ENCODE measurements at places on chromosomes 3 and 15.
A peak's percentile ranks its signal among the peaks of the same experiment; 100 is the strongest.

GRCh38 chr3:141410408-141410807 lies 42.1 kb downstream of the ZBTB38 start:
- DNase-seq: no peak

- DNase-seq: no peak
These were observed 42.2 kb downstream of the MRAS start for GRCh38 chr3:138390582-138390932.

DNA sequence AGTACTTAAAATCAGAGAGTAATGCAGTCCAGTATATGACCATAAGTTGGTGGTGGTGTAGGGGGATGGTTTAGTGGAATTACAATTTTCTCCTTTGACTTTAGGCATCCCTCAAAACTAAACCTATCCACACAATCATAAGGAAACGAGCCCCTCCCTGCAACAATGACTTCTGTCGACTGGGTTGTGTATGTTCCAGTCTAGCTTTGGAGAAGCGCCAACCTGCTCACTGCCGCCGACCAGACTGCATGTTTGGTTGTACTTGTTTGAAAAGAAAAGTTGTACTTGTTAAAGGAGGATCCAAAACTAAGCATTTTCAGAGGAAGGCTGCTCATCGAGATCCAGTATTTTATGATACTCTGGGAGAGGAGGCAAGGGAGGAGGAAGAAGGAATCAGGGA lies 52.8 kb downstream of the MGA start:
- DNase-seq: no peak

- DNase-seq: no peak
These were observed 182.0 kb upstream of the WNT5A start for GRCh38 chr3:55669133-55669532.

GRCh38 chr15:35439291-35439690 lies 106.7 kb downstream of the DPH6 start:
- DNase-seq: no peak

- DNase-seq: no peak
These were observed 230.6 kb upstream of the CTNNB1 start for GRCh38 chr3:40968666-40969065.

- DNase-seq: no peak
These were observed 18.8 kb downstream of the SHF start for GRCh38 chr15:45168751-45169551.

DNA sequence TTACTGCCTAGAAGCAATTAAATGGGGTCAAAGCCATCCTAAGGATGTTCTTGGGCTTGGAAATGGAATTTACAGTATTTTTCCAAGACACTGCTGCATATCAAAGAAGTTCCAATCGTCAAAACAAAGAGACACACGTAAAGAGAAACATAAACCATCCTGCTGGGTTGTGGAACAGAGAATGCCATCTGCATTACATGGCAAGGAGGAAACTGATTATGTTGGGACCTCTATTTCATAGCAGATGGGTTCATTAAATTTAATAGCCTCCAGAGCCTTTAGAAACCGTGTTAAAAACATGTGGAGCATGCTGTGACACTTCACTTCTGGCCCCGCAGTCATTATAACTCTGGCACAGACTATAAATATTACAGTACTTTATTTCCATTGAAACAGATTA lies 154.6 kb downstream of the LRTM1 start:
- no peak for DNase-seq

GRCh38 chr15:90489944-90490343 lies 39.8 kb upstream of the CRTC3 start:
- DNase-seq: no peak

GRCh38 chr3:54067055-54067698 lies 55.2 kb upstream of the CACNA2D3 start:
- DNase-seq: no peak

DNA sequence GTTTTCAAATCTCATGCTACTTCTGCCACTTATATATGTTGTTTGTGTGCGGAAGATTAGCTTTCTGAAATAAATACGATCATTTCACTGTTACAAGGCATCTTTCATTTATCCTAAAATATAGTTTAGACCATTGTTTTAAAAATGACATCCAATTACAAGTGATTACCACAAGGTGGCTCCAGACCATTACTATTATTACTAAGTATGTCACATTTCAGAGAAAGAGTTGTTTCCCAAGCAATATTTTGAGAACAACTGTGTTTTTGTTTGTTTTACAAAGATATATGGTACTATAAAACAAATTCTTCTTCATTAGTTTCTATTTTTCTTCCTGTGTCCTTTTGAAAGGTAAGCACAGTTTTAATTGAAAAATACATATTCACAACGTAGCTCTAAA lies 136.0 kb upstream of the RAP2B start:
- DNase-seq: no peak

- no peak for DNase-seq
These were observed 75.8 kb downstream of the RORA start for GRCh38 chr15:61153291-61153690.

DNA sequence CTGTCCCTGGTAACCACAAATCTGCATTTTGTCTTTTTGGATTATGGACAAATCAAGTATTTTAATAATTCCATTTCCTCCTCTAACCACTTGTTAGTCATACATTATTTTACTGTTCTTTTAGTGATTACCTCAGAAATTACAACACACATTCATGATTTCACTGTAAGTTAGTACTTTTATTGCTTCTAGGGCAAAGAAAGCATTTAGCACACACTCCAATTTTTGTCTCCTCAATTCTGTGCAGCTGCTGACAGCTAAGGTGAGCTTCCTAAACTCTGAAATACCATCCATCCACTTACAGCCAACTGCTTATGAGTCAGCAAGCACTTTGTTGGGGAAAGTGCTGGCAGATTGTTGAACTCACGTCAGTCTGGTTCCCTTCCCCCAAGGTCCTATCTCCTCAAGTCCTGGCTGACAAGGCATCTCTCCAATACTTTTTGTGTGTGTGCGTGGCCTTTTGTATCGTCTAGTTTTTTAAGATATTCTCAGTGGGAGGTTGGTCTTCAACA lies 49.4 kb upstream of the TNFAIP8L3 start:
- DNase-seq: no peak

GRCh38 chr15:28123408-28124023 lies 24.4 kb upstream of the OCA2 start:
- DNase-seq: peak; percentile 39

DNA sequence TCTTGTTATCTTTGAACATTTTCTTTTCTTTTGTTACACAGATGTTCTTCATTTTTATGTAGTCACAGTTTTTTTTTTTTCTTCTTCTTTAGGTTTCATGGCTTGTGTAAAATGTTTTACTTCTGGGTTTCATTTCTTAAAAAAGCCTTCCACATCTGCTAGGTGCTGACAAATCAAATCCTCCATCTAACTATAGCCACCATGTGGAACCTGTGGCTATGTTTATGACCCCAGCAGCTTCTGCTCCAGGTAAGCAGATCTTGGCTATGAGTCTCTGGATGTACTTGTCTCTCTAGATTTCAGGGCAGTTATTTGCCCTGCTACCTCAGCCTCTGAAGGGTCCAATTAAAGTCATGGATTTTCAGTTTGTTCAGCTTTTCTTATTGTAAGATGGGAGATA lies 44.5 kb downstream of the OXSM start:
- no peak for DNase-seq

- no peak for DNase-seq
These were observed 78.3 kb upstream of the HES1 start for GRCh38 chr3:194057570-194058188.

GRCh38 chr3:134542287-134542958 lies 56.6 kb downstream of the CEP63 start:
- no peak for DNase-seq

- no peak for DNase-seq
These were observed at the start of gene BOC for GRCh38 chr3:113211330-113212149. BOC (plus strand) TSS chr3:113211557; CDS start chr3:113249803, 38,246 bp downstream.

All from effector memory CD4-positive, alpha-beta T cell (primary cell).